Progenitor cell of endocrine pancreas (in vitro differentiated cells): ENCODE measurements at places on chromosomes 3 and 15.

DNA sequence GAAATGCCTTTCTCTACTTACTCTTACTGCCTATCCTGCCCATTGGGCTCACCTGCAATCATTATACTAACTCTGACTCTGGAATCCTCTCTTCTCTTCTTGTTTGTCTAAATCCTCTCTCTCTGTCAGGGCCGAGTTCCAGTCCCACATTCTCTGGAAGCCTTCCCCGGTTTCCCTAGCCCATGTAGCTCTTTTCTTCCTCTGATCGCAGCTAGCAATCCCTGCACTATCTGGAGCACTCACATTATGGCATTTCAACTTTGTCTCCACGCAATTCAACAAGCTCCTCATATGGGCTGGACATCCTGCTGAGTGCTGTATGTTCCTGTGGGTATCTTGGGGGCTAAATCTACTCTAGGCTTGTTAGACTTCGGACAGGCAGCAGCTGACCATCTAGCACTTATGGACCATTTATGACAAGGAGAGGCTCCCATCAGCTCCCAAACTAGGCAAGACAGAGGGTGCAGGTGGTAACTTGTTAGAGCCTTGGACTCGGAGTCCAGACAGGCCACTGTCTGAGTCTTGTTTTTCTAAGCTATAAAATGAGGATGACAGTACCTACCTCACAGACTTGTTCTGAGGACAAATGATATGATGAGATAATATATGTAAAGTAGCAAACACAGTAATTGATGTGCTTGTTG, 58.3 kb downstream of the EPHB3 start:
- no peak for DNase-seq

- DNase-seq, result peak; percentile 15
Observed at GRCh38 chr3:107753494-107753893, 230.7 kb downstream of the BBX start.

DNA sequence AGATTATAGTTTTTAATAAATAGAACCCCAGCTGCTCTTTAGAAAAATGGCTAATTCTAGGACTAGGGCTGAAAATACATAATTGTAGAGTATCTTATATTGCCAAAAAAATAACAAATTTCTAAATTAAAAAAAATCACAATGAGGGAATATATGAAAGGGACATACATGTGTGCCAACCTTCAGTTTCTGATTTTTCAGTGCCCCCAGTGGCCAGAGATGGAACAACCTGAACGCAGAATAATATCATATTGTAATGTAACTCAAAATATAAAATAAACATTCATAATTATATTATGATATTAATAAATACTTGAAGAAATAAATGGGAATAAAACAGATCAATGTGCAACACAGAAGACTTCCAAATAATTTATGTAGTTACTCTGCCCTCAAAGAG, 460.5 kb downstream of the ZNF385D start:
- no peak for DNase-seq

DNA sequence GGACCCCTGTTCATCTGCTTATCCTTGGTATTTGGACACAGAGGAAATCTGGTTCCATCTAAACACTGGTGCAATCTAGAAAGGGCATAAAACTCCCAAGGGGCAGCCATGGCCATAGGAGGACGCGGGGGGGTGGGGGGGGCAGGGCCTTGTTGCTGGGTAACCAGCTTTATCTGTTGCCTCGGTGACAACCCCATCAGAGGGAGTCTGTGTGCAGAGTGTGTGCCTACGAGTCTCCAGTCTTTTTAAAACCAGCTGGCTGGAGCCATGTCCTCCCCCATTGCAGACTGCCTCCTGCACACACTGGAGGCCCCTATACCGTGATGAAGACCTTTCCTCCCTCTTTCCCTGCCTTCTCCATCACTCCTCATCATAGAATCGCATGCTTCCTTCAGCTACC, 26.4 kb upstream of the CORO2B start:
- DNase-seq, result no peak

GRCh38 chr15:48380198-48380597, 49.0 kb downstream of the DUT start:
- DNase-seq, result no peak

DNA sequence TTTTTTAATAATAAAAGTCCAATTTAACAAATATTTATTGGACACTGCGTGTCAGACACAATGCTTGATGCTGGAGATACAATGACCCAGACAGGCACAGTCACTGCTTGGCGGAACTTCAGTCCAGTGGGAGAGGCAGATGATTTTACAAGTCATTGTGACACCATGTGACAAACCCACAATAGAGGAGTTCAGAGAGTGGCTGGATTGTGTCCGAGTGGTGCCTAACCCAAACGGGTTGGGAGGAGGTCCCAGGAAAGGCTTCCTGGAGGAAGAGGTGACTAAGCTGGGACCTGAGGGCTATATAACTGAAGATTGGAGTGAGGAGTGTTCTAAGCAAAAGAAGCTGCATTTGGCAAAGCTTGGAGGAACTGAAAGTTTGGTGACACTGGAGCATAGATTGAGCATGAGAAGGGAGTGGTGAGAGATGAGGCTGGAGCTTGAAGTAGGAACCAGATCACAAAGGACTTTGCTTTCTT, 41.4 kb downstream of the CRTC3 start:
- DNase-seq, result no peak

GRCh38 chr3:37715358-37715757, 146.3 kb upstream of the CTDSPL start:
- DNase-seq, result no peak

GRCh38 chr15:49501586-49501985, 78.5 kb downstream of the FGF7 start:
- DNase-seq, result no peak

DNA sequence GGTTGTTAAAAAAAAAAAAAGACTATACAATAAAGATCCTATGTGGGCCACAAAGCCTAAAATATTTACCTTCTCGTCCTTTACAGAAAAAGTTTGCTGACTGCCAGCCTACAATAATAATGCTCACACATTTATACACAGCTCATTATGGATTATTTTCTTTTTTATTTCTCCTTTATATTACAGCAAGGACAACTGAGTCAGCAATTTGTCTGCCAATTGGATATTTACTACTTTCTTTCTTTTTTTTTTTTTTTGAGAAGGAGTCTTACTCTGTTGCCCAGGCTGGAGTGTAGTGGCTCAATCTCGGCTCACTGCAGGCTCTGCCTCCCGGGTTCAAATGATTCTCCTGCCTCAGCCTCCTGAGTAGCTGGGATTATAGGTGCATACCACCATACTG, 142.2 kb downstream of the EBLN2 start:
- DNase-seq, result no peak

DNA sequence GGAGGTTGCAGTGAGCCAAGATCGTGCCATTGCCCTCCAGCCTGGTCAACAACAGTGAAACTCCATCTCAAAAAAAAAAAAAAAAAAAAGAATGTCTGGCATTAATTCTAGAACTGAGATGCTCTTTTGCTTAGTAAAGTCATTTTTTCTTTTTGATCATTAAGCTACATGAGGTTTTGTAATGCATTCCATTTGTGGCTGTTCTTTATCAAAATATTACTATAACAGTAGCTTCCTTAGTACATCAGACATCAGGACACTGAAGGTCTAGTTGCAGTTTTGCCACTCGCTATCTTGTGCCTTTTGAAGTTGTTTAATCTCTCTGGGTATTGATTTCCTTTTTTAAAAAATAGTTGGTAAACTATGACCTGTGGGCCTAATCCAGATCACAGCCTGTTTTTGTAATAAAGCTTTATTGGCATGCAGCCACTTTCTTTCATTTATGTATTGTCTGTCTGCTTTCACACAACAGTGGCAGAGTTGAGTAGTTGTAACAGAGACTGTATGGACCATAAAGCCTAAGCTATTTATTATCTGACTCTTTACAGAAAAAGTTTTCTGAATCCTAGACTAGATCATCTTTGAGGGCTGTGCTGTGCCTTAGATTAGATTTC, 76.6 kb downstream of the SLC25A26 start:
- no peak for DNase-seq

GRCh38 chr3:193345431-193345830, 33.1 kb downstream of the ATP13A5 start:
- no peak for DNase-seq

DNA sequence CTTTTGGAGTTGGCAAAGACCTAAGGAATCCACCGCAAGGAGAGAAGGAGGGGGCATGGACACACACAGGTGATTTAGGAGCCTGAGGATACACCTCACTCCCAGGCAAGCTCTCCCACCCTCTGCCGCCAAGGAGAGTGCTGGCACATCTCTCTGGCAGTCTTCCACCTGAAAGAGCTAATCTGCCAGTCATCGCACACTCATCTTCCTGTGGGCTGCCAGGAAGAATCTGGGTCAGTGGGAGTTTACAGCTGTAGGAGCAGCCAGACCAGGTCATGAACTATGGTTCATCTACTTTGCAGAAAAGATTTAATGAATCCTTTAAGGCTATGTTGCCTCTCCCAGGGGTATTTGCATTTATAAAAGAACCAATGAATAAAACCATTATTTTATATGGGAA, 170.6 kb upstream of the TSC22D2 start:
- DNase-seq, result no peak

GRCh38 chr3:149239357-149239936, 17.8 kb upstream of the CP start:
- no peak for DNase-seq

GRCh38 chr3:149352556-149352955, 19.1 kb upstream of the TM4SF18 start:
- peak; percentile 13 for DNase-seq

DNA sequence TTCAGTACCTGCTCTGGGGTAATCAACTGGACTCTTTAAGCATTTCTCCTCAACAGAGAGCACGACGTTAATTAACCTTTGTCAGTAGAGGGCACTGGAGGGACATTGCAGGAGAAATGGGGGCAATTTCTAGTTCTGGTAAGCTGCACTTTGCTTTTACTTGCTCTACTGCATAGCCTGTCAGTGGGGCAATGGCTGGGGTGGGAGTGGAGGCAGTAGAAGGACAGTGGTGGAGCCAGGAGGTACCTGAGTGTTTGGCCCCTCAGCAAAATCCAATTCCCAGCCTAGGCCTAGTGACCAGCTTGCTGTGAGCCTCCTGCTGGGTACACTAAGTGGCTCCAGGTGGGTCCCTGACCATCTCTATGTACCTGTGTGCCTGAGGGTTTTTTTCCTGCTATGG, 18.3 kb upstream of the MED12L start:
- DNase-seq, result no peak

- DNase-seq, result no peak
Observed at GRCh38 chr15:96307856-96308394, 22.6 kb upstream of the NR2F2 start.

- DNase-seq, result no peak
Observed at GRCh38 chr15:40452296-40453090, 11.7 kb downstream of the BAHD1 start.

GRCh38 chr15:35741881-35742280, 195.9 kb upstream of the DPH6 start:
- no peak for DNase-seq

GRCh38 chr3:13538520-13539291, 10.2 kb upstream of the FBLN2 start:
- no peak for DNase-seq

DNA sequence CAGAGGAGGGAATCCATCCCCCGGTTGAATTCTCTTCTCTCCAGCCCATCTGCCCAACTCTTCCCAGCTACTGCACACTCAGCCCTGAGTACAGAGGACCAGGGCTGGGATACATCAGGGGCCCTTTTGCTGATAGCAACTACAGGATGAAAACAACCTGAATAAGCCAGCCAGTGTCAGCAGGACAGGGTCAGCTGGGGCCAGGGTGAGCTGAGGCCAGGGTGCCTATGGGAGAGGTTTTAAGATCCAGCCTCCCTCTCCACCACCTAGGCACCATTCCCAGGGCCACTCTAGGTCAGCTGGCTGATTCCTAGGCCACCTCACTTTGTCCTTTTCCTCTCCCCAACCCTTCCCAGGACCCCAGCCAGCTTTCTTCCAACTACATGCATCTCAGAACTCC, 83.8 kb downstream of the MRPL46 start:
- DNase-seq, result no peak

DNA sequence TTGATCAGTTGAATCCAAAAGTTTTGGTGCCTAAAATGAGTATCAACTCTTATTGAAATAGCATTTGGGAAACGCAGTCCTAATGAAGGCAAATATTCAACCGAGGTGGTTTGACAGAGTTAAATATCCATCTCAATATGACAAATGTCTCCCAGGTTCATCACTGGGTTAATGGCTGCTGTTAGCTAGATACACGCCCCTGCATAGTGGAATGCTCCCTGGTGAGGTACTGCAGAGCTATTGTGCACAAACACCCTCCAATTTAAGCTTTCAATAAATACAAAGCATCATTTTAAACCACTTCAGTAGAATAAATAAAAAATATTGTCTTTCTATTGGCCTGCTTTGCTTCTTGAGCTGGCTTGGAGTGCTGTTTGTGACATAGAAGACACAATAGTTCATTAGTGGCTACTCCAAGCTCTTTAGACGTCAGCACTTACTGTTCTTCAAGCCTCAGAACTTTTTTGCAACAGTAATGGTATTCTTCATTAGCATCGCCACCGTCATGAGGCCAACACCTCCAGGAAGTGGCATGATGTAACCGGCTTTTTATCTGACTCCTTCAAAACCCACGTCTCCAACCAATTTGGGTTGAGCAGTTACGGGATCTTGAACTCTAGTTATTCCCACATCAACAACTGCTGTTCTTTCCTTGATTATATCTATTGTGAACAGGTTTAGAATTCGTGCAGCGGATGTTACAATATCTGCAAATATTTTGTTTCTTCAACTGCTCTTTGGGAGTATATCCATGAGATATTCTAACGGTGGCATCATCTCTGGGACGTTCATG, 1159.6 kb upstream of the EPHA6 start:
- no peak for DNase-seq

DNA sequence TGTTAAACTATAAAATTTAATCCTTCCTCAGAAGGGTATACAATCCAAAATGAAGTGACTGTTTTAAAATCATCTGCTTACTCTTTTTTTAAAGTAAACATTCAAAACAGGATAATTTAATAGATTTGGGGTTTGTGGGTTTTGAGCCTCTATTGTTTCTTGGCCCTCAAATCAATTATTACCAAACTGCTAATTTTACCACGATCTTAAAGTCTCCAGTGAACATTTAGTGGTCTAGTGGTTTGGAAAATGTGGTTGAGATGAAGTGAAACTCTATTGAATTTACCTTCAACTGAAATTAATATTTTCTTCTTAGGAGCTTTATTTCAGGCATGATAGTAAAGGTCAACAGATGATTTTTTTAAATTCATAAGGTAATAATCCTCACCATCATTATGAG, 11.2 kb upstream of the ATP11B start:
- no peak for DNase-seq

GRCh38 chr3:16177962-16178627, 3.6 kb downstream of the GALNT15 start:
- DNase-seq, result peak; percentile 75
